ENCODE measurements at places on chromosomes 7 and 10. TPM values are rescaled to one million over a fixed set of nuclear protein-coding genes. Genes with fewer than 3 reads are reported as not detected.

The TMEM176A gene
- not detected for total RNA-seq

- DNase-seq: peak; percentile 22
Observed at GRCh38 chr7:136677471-136678365, 190.7 kb upstream of the CHRM2 start.

The TMEM130 gene
- total RNA-seq: not detected

The NSMCE4A gene
- 24.4 TPM for total RNA-seq

DNA sequence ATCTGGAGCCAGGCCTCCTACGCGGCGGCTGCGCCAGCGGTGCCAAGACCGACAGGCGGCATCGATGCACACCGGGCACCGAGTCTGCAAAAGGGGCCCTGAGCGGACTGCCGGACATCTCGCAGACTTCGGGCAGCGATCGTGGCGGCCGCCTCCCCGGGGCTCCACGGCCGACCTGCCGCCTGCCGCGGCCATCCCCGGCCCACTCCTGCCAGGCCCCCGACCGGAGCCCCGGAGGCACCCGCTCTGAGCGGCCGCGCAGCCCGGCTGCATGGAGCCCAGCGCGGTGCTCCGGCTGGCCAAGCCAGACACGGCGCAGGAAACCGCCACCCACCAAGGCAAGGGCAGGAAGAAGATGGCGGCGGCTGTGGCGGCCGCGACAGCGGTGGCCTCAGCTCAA, 154.2 kb upstream of the KCTD7 start:
- no peak for DNase-seq

DNA sequence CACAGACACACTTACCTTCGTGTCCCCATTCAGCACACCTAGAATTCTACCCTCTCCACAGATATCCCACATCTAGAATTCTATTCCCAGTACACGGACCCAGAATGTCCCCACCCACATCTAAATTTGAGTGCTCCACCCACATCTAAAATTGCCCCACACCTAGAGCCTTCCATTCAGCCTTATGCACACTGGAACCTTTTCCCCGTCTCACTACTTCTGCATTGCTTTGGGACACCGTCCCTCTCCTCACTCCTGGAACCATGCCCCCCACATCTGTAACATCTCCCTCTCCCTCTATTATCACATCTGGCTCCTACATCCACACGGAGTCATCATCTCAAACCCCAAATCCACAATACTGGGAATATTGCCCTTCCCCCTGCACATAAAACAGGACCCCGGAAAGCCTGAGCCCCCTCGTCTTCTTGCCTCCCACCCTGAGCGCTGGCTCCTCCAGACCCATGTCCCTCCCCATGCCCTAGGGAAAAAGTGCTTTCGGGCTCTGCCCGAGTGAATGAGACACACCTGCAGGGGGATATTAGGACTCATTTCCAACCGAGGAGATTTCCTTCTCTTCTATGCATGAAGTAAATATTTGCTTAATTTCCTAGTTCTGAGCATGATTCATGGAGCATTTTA, 125.8 kb upstream of the UNC5B start:
- DNase-seq: no peak

The ZNF25 gene
- 14.9 TPM for total RNA-seq

The PTN gene
- total RNA-seq: 0.67 TPM

The ASB10 gene
- 0.99 TPM for total RNA-seq

Data from myocyte (in vitro differentiated cells).